ENCODE measurements at places on chromosomes 16 and 17. TPM values are rescaled to one million over a fixed set of nuclear protein-coding genes. Genes with fewer than 3 reads are reported as not detected.

The GTF3C1 gene
- total RNA-seq, result 60.3 TPM

DNA sequence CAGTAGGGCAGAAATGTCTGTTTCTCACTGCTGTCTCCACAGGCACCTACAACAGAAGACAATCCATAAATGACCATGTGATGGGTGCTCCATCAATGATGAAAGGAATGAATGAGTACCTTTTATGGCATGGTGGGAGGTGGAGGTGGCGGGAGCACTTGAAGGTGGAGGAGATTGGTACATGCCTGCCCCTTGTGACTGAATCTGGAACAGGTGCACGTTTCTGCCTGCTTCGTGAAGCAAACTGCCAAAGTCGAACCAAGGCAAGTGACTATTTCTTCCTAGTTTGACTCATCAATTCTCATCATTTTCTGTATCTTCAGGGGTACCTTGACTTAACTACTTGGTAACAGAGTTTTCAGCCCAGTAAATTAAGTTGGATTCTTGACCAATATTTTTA lies 25.4 kb downstream of the CDRT15 start:
- no peak for DNase-seq
- H3K27ac ChIP-seq, result no peak overlapping the region
- H3K27me3 ChIP-seq, result no peaks in the 10 kb centered on the region
- H3K4me3 ChIP-seq, result no peak overlapping the region
- peaks cover 22% of the 10 kb centered on the region for H3K4me1 ChIP-seq

DNA sequence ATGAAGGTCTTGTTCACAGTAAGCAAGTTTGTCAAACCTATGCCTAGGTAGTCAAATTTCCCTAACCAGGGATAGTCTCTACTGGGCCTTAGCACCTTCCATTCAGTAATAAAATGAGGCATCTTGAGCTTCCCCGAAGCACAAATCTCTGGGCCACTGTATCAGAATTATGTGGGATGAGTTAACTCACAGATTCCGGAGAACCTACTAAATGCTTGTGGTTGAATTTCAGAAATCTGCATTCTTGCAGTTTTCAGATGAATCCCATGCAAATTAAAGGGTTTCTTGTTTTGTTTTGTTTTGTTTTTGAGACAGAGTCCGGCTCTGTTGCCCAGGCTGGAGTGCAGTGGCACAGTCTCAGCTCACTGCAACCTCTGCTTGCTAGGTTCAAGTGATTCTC lies 478.8 kb upstream of the HSBP1 start:
- no peaks in the 10 kb centered on the region for H3K27me3 ChIP-seq
- no peaks in the 10 kb centered on the region for H3K36me3 ChIP-seq
- no peaks in the 10 kb centered on the region for H3K4me1 ChIP-seq
- no peak for DNase-seq
- H3K27ac ChIP-seq, result no peak overlapping the region

- DNase-seq, result no peak
- no peak overlapping the region for H3K4me3 ChIP-seq
- no peaks in the 10 kb centered on the region for H3K27me3 ChIP-seq
- no peak overlapping the region for H3K27ac ChIP-seq
- peaks cover 7% of the 10 kb centered on the region for H3K36me3 ChIP-seq
Measured at GRCh38 chr17:80794281-80795089, 197.2 kb upstream of the CHMP6 start.

DNA sequence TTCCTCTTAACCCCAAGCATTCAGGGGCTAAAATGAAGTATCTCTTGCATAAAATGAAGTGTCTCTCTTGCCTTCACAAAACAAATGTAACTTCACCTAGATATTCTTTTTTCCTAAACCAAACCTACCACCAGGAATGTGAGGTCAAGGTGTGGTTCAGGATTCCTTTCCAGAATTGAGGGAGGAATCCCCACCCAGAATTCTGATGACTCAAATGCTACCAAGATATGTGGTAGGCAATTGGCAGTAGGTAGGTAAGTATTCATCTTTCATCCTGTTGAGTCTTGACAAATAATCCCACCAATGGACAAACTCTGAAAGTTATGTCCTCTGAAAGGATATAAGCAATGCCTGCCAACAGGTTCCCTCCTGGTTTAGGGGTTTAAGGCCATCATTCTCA lies 26.2 kb downstream of the TRIM16 start:
- H3K4me1 ChIP-seq, result no peaks in the 10 kb centered on the region
- no peak overlapping the region for H3K27ac ChIP-seq
- H3K27me3 ChIP-seq, result no peaks in the 10 kb centered on the region

DNA sequence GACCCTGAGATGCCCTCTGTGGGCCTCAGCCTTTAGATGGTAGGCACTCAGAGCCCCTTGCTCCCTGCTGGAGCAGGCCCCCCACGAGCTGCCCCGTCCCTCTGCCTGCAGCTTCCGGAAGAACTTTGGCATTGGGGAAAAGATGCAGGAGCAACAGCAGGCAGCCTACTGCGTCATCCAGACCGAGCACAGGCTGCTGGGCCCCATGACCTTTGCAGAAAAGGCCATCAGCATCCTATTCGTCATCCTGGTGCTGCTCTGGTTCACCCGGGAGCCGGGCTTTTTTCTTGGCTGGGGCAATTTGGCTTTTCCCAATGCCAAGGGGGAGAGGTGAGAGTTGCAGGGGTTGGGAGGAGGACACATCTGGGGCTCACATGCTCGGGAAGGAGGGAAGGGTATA lies 12.7 kb upstream of the FOXN1 start:
- H3K27ac ChIP-seq, result no peak overlapping the region
- no peak for DNase-seq
- peaks cover 40% of the 10 kb centered on the region for H3K27me3 ChIP-seq
- no peaks in the 10 kb centered on the region for H3K4me1 ChIP-seq

DNA sequence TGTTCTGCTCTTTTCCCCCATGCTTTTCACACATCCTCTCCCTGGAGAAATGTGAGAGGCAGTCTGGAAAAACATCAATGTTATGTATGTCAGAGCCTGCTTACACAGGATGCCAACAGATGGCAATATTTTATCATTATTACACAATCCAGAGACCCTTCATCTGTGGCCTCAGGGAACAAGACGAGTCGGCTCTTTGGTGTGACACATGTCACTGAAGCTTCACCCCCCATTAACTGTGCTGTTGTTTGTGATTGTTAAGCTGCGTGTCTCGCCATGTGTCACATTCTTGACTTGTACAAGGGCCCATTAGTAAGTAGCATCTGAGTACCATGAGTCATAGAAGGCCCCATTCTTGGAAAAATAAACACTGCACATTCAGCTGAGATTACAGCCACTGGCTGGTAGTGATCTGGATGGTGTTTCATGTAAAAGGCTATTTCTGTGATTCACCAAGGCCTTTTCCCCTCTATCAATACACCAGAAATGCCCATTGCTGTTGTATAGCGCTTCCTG lies 682.1 kb upstream of the SOX9 start:
- H3K36me3 ChIP-seq, result no peaks in the 10 kb centered on the region
- H3K27ac ChIP-seq, result no peak overlapping the region
- DNase-seq, result no peak
- no peak overlapping the region for H3K4me3 ChIP-seq
- no peaks in the 10 kb centered on the region for H3K27me3 ChIP-seq
- no peaks in the 10 kb centered on the region for H3K4me1 ChIP-seq

Data from T-cell (primary cell).